ENCODE measurements at places on chromosomes 1 and 21. TPM values are rescaled to one million over a fixed set of nuclear protein-coding genes. Genes with fewer than 3 reads are reported as not detected.

Gene CD48
- total RNA-seq: 379 TPM

Gene FALEC
- 0.60 TPM for total RNA-seq

Gene MAP10
- total RNA-seq: 4.0 TPM

Gene NPHS2
- total RNA-seq: not detected

Gene BRINP2
- not detected for total RNA-seq

Gene AZIN2
- total RNA-seq: 16.6 TPM

Gene NHLH2
- total RNA-seq: not detected

Gene KCNAB2
- 290 TPM for total RNA-seq

Gene LDLRAD2
- not detected for total RNA-seq

Gene C1orf226
- total RNA-seq: not detected

Gene ETS2
- total RNA-seq: 15.5 TPM

Gene FCER1A
- total RNA-seq: not detected

Gene C2CD4D
- 0.17 TPM for total RNA-seq

Gene MEX3A
- total RNA-seq: 0.11 TPM

Gene KCNJ6
- not detected for total RNA-seq

Gene VASH2
- total RNA-seq: 0.08 TPM

Gene CLCA1
- not detected for total RNA-seq

Gene VSIG8
- total RNA-seq: not detected

Gene SPRR3
- total RNA-seq: not detected

Gene SHISA4
- total RNA-seq: not detected

Gene HTR1D
- not detected for total RNA-seq

Gene FMO2
- not detected for total RNA-seq

Gene KAZN
- total RNA-seq: 0.91 TPM

Gene MYOM3
- total RNA-seq: not detected

Gene ILF2
- total RNA-seq: 142 TPM

Gene SLC35F3
- total RNA-seq: 36.4 TPM

Gene SPRR2E
- total RNA-seq: not detected

Gene HRNR
- not detected for total RNA-seq

Gene SPRR2B
- not detected for total RNA-seq

Gene NHLH1
- total RNA-seq: 0.33 TPM

Gene COL24A1
- not detected for total RNA-seq

Gene TCHHL1
- not detected for total RNA-seq

Gene SIM2
- total RNA-seq: not detected

Gene RYR2
- total RNA-seq: not detected

Gene ANXA9
- not detected for total RNA-seq

Gene CYP4A11
- total RNA-seq: not detected

Gene TMEM52
- not detected for total RNA-seq

Gene NEK2
- total RNA-seq: 31.8 TPM
